ENCODE measurements at places on chromosomes 1 and 21. TPM values are rescaled to one million over a fixed set of nuclear protein-coding genes. Genes with fewer than 3 reads are reported as not detected.

RIIAD1 gene
- not detected for total RNA-seq

HAO2 gene
- total RNA-seq = not detected

RWDD3 gene
- total RNA-seq = 25.0 TPM

WNT2B gene
- total RNA-seq = under 0.01 TPM

TRIM67 gene
- total RNA-seq = not detected

CBR3 gene
- 41.7 TPM for total RNA-seq

IL19 gene
- total RNA-seq = not detected

TDRKH gene
- 5.5 TPM for total RNA-seq

CLCA1 gene
- total RNA-seq = not detected

OR2T35 gene
- not detected for total RNA-seq

L1TD1 gene
- total RNA-seq = not detected

FAM177B gene
- not detected for total RNA-seq

S100A7 gene
- not detected for total RNA-seq

AHDC1 gene
- total RNA-seq = 7.1 TPM

KRTAP11-1 gene
- not detected for total RNA-seq

RNU1-1 gene
- total RNA-seq = under 0.01 TPM

RXFP4 gene
- total RNA-seq = not detected

FCGR1A gene
- total RNA-seq = not detected

TXLNA gene
- total RNA-seq = 48.4 TPM

CFHR5 gene
- not detected for total RNA-seq

ORC1 gene
- total RNA-seq = 18.4 TPM

MROH9 gene
- not detected for total RNA-seq

PTPRC gene
- total RNA-seq = 0.98 TPM

TEDDM1 gene
- total RNA-seq = not detected

TNFAIP8L2 gene
- not detected for total RNA-seq
